ENCODE measurements at places on chromosomes 12 and 14.

DNA sequence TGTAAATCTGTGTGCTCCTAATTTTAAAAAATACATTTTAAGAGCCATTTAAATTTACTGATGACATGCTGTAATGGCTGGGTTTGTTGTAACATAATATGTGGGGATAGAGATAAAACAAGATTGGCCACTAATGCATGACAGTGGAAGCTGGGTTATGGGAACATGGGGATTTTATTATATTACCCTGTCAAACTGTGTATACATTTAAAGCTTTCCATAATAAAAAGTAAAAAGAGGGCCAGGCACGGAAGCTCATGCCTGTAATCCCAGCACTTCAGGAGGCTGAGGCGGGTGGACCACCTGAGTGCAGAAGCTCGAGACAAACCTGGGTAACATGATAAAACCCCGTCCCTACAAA, 9.1 kb downstream of the TMEM233 start:
- DNase-seq, result no peak

DNA sequence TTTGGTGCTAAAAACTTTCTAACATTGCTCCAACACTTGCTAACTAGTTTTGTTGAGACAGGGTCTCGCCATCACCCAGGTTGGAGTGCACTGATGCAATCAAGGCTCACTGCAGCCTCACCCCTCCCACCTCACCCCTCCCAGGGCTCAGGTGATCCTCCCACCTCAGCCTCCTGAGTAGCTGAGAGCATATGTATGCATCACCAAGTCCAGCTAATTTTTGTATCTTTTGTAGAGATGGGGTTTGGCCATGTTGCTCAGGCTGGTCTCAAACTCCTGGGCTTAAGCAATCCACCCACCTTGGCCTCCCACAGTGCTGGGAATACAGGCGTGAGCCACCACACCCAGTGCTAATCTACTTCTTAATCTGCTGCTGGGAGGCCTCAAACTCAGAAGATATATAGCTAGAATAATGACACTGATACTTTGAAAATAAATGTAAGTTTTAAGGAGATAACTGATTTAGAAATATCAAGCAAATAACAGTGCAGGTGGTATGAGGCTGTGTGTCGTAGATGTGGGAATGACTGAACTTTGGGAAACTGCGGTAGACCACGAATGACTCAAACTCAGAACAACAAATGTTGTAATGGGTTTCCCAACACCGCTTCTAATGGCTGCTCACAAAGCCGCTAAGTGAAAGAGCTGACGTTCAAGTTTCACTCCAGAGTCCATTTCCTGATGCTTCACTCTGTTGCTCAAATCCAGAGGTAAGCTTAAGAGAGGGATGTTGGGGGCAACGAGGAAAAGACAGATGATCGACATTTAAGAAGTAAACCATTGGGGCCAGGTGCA, 10.0 kb downstream of the TMCC3 start:
- no peak for DNase-seq

GRCh38 chr14:102209224-102209966, 69.7 kb downstream of the WDR20 start:
- DNase-seq, result peak; percentile 56

GRCh38 chr12:55724940-55725309, 3.9 kb downstream of the CD63 start:
- DNase-seq, result no peak

- DNase-seq, result no peak
These were observed 196.0 kb downstream of the RAD51B start for GRCh38 chr14:68015356-68016254.

DNA sequence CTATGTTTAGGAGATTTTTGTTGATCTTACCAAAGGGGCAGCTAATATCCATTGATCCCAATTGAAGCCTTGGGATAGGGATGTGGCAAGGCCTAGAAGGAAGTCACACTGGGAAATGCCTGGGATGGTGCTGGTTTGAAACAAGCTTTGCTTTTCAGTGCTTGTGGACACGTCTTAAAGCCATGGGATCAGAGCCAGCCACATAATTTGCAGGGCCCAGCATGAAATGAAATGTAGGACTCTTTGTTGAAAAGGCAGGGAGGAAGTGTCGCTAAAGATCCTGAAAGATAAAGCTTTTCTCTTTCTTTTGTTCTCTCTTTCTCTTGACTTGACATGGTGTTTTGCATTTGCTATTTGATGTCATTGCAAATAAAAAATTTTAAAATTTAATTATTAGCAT, 5.0 kb downstream of the TTC9 start:
- DNase-seq, result no peak

DNA sequence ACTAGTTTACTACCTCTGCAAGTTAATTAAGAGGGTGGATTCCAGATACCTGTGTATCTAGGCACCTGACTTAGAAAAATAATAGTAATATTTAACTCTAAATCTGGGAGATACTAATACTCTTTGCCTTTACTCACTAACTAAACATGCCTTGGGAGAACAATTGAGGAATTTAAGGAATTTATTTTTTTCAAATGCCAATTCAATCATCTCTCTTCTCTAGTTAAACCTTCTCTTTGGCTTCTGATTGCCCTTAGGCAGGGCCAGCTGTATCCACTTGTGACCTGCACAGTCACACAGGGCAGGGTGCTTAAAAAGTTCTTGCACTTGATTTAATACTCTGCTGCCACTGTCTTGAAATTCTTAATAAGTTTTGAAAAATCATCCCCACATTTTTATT, 142.4 kb downstream of the PLCZ1 start:
- DNase-seq, result peak; percentile 16

DNA sequence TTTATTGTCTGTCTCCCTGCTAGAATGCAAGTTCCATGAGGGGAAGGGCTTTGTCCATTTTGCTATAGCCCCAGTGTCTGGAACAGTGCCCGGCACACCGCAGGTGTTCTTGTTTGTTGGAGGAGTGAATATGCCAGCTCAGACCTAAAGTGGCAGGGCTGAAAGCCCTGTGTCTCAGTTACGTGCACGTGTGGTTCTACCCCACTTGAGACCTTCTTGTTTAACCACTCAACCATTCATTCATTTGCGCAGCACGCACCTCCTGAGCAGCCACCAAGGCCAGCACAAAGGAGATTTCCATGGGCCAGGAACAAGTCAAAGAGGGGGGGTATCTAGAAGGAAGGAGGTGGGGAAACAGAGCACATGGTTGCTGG, 338.0 kb upstream of the FKBP4 start:
- DNase-seq, result no peak

GRCh38 chr12:116213885-116214527, 63.5 kb downstream of the MED13L start:
- no peak for DNase-seq

GRCh38 chr12:14290951-14291350, 74.5 kb upstream of the ATF7IP start:
- DNase-seq, result no peak

GRCh38 chr14:75822522-75823141, 159.2 kb downstream of the TGFB3 start:
- peak; percentile 70 for DNase-seq

GRCh38 chr12:1562813-1563407, 31.5 kb downstream of the FBXL14 start:
- no peak for DNase-seq

DNA sequence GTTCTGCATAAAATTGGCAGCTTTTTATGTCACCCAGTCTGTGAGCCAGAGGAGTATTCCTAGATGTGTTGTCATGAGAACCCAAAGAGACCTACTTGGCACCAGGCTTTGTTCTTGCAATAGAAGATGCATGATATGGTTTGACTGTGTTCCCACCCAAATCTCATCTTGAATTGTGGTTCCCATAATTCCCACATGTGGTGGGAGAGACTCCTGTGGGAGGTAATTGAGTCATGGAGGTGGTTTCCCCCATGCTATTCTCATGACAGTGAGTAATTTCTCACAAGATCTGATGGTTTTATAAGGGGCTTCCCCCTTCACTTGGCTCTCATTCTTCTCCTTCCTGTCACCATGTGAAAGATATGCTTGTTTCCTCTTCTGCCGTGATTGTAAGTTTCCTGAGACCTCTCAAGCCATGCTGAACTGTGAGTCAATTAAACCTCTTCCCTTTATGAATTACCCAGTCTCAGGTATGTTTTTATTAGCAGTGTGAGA, 572.0 kb upstream of the ATP2B1 start:
- no peak for DNase-seq

DNA sequence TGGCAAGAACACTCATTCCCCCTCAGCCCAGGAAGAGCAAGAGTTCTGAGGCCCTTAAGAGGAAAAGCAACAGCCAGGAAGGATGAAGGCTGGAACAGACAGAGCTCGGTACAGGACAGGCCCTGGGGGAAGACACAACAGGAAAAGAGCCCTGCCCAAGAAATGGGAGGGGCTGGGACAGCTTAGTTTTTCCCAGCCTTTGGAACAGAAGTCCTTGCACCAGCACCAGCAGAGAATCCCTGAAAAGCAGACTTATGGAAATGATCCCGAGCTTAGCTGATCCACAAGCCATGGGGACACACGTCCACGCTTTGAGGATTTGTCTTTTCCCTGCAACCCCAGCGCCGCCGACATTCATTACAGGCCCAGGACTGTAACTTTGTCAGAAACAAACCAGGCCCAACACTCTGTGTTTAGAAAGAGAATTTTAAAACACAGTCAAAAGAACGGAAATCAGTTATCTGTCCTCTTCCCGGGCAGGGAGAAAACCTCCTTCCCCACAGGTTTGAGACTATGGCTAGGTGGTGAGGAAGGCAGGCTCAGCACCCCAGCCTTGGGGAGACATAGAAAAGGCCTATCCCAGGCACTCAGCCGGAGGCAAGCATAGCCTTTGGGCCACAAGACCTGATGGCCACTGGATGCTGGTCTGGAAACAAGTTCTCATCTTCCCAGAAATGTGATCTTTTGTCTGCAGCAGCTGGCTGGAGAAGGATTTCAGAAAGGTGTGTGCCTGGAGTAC, 4.0 kb upstream of the AVIL start:
- no peak for DNase-seq

- no peak for DNase-seq
These were observed 146.2 kb downstream of the DACT1 start for GRCh38 chr14:58783792-58784511.

- DNase-seq, result no peak
These were observed 8.7 kb downstream of the WNT1 start for GRCh38 chr12:48986720-48987291.

- DNase-seq, result no peak
These were observed 170.4 kb downstream of the PRKD1 start for GRCh38 chr14:29757188-29757680.

- peak; percentile 82 for DNase-seq
These were observed 60.6 kb downstream of the SLC25A47 start for GRCh38 chr14:100383727-100384158.

DNA sequence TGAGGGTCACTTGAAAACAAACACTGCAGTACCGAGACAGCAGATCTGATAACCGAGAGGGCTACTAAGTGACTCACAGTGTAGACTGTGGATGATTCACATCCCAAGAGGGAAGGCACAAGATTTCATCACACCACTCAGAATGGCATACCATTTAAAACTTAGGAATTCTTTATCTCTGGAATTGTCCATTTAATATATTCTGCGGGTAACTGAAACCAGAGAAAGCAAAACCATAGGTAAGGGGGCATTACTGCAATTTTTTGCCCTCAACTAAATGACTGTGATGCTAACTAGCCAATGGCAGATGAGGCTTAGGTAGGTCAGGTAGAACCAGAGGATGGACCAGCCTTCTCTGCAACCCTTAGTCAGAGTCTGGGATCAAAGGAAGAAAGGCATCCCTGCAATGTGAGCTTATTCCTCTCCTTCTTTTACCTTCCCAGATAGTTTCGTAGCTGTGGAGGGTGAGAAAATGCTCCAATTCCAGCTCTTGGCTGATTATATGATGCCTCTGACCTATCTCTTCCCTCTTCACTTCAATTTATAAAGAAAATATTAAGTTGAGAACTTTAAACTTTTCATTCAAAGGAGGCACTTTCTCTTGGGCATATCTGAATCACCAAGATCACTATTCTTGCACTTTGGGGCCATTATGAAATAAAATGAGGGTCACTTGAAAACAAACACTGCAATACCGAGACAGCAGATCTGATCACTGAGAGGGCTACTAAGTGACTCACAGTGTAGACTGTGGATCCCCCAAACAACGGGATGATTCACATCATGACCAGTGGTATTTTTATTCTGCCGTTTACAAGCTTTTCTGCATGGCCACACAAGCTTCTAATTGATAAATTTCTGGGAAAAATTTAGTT, 6.8 kb downstream of the ART4 start:
- peak; percentile 59 for DNase-seq

DNA sequence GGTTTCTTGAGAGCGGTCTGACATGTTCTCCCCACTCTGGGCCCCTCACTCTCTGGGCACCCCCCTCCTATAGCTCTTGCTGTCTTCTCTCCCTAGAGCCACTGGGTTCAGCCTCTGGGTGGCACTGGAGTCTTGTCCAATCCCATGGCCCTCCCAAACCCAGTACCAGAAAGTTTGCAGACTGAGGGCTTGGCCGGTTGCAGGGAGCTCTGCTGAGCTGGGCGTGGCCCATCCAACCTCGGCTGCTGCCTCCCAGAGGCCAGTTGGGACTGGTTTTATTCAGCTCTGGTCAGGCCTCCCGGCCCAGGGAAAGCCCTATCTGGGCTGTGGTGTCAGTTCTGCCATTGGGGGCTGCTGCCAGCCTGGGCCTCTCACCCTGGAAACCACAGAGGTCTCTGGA, 37.9 kb downstream of the ISCA2 start:
- peak; percentile 79 for DNase-seq

GRCh38 chr14:54676812-54677708, 110.1 kb downstream of the SAMD4A start:
- peak; percentile 87 for DNase-seq

- no peak for DNase-seq
These were observed 135.6 kb upstream of the MAX start for GRCh38 chr14:65237941-65238340.

DNA sequence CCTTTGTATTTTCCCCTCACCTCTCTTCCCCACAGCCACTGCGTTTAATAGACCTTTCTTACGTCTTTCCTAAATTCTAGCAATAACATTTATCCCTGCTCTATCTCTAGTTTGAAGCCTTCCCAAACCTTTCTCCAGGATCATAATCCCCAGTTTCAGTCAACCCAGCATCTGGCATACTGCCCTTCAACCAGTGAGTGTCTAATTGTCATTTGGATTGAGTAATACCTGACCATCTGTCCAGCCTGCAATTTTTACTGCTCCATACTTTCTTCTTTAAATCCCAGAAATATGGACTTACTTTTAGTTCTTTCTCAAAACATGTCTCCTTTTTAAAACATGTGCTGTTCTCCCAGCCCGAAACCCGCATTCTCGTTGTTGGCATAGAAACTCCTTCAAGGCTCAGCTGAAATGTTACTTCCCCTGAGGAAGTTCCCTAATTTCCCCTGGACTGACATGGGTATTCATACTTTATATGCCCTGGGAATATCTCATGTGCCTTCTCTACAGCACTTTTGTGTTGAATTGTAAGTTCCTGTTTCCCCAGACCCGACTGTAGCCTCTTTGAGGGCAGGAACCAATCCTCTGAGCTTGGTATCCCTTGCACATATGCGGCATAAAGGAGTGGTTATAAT, 65.1 kb upstream of the ETV6 start:
- no peak for DNase-seq

GRCh38 chr14:64709126-64709525, 4.9 kb downstream of the PLEKHG3 start:
- DNase-seq, result no peak

- DNase-seq, result no peak
These were observed 17.1 kb upstream of the SLC6A12 start for GRCh38 chr12:230925-231671.
